Stimulated activated CD8-positive, alpha-beta memory T cell treated with anti-CD3 and anti-CD28 coated beads, Interleukin-7, amount 100 ng/mL, for 24 hours (primary cell): ENCODE measurements at places on chromosomes 6 and 20.

DNA sequence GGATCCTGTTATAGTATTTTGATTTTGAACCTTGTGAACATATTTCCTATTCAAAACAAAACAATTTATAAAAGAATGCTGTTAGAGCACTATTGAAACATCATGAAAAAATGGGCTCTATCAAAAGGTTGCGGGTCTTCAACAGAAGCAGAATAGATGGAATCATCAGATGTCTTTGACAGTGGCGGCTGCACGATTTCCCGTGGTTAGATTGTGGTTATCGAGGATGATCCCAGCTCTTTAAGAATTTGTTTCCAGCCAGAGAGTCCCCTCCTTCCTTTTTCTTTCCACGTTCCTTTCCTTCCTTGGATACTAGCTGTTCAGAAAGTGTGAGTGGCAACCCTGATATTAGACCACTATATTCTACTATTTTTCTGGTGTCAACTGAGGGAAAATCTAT is 163.4 kb downstream of the FARS2 start:
- no peak for DNase-seq

DNA sequence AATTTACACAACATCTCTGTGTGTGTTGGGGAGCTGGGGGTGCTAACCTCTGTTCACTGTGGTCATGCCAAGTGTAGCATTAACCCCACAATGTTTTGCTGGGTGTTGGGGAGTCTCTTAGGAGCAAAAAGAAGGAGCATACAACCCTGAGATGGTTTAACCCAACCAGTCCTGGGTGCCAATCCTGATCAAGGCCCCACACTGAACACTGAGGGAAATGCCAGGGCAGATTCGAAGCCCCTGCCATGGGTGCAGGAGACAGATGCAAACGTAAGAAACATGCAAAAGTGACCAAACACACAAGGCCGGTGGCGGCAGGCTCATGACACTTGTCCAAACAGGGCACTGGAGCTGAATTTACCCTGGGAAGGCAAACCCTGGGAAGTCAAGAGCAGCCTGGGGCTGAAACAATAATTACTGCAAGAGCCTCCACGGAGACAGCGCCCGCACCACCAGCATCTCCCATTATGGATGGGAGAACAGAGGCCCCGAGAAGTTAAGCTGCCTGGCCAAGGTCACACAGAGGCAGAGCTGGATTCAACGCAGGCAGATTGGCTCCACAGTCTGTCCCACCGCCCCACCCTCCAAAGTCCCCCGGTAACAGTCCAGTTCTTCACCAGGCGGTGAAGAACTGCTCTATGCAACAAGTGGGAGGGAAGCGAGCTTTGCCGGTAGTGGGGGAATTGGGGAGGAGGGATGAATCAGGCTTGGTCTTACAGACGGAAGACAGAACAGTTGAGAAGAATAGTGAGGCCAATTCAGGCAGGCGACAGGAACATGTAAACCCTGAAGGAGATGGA is 8.5 kb downstream of the ACSS1 start:
- no peak for DNase-seq

- no peak for DNase-seq
Observed at GRCh38 chr6:167129159-167129558, 6.3 kb downstream of the CCR6 start.

DNA sequence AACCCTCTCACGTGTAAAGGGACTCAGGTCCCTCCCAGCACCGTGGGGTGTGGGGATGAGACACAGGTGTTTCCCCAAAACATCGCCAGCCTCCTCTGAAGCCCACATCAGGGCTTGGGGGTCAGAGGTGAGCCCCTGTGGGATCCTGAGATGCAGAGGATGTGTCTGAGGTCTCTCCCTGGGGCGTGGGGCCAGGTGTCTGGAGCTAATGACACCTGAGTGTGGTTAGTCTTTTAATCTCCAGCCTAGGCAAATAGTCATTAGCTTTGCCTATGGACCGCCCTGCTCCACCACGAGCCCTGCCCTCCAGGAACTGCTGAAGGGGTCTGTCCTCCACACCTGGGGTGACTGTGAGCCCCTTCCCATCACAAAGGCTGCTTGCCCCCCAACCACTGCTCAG is 1.7 kb downstream of the SRMS start:
- no peak for DNase-seq

DNA sequence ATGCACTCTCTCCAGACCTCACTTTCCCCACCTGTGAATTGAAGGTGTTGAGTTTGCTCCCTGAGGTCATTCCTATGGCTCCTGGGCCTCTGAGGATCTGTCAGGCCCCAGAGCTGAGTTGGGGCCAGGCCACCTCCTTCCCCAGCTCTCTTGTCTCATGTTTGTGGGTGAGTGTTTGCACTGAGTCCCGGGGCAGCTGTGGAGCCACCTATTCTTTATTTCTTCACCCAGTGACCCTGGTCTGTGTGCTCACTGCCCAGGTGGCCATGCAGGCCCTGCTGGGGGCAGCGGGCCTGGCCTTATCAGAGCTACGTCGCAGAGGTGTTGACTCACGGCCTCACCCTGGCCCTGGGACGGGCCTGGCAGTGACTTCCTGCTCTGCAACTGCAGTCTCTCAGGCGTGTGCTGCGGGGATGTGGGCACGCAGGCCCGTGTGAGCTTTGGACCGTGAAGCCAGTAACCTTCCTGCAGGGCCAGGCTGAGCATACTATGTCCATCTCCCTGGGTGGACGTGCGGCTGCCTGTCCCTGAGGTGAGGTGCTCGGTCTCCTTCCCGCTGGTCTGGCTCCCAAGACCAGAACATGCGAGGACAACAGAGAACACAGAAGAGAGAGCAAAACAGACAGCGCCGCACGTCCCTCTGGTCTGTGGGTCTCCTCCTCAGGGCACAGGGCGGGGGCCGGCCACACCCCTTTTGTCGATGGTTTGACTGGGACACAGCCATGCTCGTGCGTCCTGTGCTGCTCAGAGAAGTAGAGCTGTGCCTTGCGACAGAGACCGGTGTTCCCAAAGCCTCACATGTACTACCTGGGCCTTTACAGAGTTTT is 12.1 kb downstream of the TMEM181 start:
- no peak for DNase-seq

DNA sequence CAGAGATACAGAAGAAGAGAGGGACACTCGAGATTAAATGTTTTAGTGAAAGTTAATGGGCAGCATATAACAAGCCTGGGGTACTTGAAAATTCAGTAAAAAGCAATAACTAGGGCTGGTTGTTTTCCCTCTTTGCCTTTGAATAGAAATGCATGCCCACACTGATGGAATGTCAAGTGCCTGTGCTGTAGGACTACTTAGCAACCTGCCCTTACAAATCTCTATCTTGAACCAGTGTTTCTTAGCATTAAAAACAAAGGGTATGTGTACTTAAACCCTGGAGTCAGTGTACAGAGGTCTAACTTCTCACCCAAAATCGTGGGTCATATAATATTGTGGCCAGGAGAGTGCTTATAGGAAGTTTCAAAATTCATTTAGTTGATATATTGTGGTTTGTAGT is 37.1 kb downstream of the RNF144B start:
- DNase-seq, result no peak

DNA sequence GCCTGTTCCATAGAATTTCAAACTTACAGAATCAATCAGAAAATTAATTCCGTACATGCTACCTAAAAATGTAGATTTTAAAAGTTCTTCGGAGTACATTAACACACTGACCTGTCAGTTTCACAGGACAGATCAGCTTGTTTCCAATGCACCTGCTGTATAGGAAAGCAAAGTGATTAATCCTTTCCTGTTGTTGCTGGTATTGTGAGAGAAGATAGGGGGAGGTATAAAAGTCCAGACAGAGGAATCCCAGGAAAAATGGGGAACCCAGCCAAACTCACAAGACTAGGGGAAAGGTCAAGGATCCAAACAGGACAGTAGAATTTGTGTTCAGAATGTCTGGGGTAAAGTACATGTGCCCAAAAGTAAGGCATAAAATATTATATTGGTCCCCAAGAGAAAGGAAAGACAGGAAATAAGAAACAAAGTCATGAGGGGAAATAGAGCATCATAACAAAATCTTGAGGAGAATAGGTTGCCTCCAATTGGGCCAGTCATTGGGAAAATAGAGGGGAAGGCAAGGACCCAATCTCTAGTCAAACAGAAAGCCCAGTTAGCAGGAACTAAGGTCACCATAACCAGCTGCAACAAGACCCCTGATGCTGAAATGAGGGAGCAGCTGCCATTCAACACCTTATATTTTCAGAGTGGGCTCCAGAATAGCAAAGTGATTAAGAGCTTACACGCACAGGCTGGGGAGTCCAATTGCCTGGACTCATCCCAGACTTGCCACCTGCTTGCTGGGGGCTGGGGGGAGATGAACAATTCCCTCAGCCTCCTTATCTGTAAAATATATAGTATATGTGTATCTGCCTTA is 10.3 kb downstream of the FILIP1 start:
- no peak for DNase-seq

DNA sequence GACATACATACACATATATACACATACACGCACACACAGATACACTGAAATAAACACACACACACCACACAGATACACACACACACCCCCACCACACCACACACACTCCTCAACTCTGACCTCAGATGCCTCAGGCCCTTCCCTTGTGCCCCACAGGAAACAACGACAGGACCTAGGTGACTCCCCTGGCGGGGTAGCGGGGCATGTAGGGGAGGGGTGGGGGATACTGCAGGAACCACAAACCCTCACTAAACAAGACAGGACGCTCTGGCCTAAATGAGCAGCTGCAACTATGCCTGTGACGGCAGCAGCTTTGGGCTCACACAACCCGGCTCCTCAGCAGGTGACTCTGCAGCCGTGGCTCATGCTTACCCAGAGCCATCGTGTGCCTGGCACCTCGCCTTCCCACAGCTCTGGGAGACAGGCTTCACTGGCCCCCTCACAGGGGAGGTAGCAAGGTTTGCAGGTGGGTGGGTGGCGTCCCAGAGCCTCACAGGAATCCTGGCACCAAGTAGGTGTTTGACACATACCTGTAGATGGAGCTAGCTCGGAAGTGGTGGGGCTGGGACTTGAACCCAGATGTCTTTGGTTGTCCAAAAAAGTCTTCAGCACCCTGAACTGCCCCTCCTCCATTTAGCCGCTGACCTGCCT is 100.8 kb downstream of the GRM4 start:
- DNase-seq, result no peak

DNA sequence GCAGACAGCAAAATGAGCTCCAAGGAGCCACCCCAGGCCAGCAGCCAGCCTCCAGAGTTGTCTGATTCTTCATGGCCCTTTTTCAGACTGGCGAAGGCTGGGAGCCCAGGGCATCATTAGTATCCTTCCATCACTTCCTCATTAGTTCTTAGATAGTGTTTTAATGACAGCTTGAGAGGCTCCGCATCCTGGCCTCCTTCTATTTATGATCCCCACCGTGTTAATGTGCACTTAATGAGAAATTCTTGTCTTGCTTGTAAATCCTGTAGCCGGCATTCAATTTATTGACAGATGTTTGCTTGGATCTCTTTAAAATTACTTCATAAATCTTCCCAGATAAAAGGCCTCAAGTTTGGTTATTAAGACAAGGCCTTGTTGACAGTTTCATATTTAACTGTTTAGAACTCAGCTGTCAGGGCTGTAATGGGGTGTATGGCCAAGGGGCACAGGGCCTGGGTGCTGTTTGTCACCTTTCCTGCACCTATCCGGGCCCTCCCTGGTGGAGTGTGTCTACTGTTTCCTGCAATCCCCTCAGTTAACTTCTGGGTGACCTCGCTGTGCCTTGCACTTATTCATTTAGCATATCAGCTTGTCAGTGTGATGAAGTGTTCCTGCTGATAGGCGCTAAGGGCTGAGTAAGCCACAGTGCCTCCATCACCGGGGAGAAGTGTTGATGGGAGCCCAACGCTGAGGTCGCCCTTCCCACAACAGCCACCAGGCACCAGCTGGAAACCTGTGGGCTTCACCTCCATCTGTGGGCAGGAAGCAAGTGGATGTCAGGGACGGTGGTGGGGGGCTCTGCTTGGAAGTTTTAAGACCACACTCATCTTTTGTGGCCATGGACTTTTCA is 169.3 kb downstream of the TSHZ2 start:
- DNase-seq, result no peak

DNA sequence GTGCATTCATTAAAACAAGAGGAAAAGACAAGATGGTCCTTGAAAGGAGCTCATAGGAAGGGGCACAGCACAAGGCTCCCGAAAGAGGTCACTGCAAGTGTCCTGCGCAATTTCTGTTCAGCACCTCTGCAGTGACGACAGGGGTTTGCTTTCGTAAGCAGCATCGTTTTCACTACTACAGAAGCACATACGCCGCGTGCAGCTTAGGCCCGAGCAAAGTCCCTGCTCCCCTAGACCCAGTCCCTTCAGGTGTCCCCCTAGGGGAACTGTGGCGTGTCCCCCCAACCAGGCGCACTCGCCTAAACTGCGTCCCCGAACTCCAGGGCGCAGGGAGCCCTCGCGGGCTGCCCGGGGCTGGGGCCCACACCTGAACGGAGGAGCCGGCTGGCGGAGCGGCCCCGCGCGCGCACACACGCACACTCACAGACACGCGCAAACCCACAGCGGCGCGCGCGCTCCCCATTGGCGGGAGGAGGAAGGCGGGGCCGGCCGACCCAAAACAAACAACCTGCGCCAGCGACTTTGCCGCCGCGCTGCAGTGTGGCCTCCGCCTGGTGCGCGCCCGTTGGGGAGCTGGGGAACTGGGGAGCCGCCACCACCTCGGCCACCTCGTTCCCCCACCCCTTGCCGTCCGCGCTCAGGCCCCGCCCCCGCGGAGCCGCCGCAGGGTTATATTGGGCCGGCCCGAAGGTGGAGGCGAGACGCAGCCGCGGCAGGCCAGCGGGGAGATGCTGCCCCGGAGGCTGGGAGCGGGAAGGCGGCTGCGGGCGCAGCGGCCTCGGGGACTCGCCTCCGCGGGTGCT is at the start of gene FOXQ1:
TSS of gene FOXQ1 (plus strand) at position 699 of the 803 bp plus-strand sequence. CDS start 607 bp downstream, outside the sequence.
- DNase-seq, result no peak

DNA sequence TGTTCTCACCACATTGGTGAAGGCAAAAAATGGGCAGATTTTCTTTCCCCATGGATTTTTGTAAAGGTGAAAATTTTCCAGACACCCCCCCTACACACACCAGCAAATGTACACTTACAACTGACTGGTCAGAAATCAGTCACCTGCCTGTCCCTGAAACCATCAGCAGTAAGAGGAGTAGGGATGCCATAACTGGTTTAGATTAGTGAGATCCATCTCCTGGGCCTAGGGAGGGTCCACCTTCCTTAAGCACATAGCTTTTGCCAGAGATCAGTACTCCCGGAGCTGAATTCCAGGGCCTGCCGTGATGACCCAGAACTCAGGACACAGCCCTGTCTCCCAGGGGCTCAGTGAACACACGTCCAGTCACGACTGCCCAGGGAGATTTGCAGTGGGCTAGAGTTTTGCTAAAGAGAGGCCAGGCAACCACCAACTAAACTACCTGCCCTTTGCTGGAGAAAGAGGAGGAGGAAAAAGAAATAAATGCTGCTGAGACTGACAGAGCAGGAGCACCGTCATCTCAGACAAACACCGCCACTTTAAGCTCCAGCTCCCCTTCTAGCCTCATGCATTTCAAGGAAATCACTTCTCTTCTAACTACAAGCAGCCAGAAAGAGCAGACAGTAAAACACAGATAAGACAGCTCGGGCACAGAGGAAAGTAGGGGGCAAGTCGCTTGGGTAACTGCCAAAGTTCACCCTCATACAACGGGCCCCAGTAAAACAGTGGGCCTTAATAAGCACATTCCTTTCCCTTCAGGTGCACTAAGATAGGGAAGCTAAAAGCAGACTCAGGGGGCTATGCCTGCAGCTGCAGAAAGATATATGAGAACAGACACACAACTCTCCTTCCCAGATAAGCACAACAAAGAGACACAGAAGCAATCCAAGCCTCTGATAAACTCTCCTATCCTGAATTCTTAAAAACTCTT is 82.6 kb upstream of the SPTLC3 start:
- DNase-seq, result no peak
